ENCODE measurements at places on chromosomes 1 and 21. TPM values are rescaled to one million over a fixed set of nuclear protein-coding genes. Genes with fewer than 3 reads are reported as not detected.

DNA sequence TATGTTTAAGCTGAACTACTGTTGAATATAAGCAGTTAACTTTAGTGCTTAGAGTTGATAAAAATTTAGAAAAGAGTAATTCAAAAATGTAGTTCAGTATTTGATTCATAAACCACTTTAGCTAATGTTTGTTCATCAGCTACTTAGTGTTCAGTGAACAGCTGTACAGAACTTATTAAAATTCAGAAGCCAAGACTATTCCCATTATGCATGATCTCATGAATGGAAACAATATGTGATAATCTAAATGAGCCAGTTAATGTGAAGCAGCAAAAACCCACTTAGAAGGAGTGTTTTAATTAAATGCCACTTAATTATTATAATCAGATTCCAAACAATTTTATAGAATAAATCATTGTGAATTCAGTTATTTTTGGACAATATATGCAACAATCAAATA, 92.9 kb upstream of the NEGR1 start:
- no peak for DNase-seq

GRCh38 chr1:98556521-98557158, 104.9 kb upstream of the SNX7 start:
- no peak for DNase-seq

DNA sequence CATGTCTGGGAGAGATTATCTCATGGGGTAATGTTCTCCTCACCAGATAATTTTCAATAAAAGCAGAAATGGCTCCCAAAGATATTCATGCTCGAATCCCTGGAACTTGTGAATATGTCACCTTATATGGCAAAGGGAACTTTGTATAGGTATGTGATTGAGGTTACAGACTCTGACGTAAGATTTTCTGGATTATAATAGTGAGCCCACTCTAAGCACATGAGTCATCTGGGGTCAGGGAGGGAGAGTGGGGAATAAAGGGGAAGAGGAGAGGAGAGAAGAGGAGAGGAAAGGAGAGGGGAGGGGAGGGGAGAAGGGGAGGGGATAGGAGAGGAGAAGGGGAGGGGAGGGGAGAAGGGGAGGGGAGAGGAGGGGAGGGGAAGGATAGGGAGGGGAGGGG, 1193.9 kb downstream of the PLA2G4A start:
- DNase-seq: no peak

GRCh38 chr1:30190511-30191153, 532.8 kb downstream of the MATN1 start:
- DNase-seq: no peak

- peak; percentile 10 for DNase-seq
Measured at GRCh38 chr21:32248571-32249461, 30.0 kb downstream of the MIS18A start.

Gene KDF1
- not detected for total RNA-seq

Gene GRIK1
- 97.1 TPM for total RNA-seq

Gene EXO1
- total RNA-seq: 9.0 TPM

Gene GIPC2
- 0.64 TPM for total RNA-seq

Gene TTC22
- total RNA-seq: 0.18 TPM

Gene LCE1E
- not detected for total RNA-seq

Gene DENND2C
- 1.6 TPM for total RNA-seq

Gene PLA2G2C
- not detected for total RNA-seq

Measured in cerebellum (tissue), 4 donors.